ENCODE measurements at places on chromosomes 12 and 14. TPM values are rescaled to one million over a fixed set of nuclear protein-coding genes. Genes with fewer than 3 reads are reported as not detected.
A peak's percentile ranks its signal among the peaks of the same experiment; 100 is the strongest.

GRCh38 chr14:60509438-60510253 is 700 bp downstream of the SIX6 start:
- no peak for DNase-seq

GRCh38 chr12:42507565-42507964 is 82.0 kb downstream of the PRICKLE1 start:
- no peak for DNase-seq

GRCh38 chr12:71430756-71431155 is 8.8 kb upstream of the LGR5 start:
- DNase-seq, result peak; percentile 8

- no peak for DNase-seq
These were observed 8.0 kb downstream of the ANKS1B start for GRCh38 chr12:99976762-99977161.

GRCh38 chr14:71331403-71331802 is 424.1 kb downstream of the PCNX1 start:
- no peak for DNase-seq

DNA sequence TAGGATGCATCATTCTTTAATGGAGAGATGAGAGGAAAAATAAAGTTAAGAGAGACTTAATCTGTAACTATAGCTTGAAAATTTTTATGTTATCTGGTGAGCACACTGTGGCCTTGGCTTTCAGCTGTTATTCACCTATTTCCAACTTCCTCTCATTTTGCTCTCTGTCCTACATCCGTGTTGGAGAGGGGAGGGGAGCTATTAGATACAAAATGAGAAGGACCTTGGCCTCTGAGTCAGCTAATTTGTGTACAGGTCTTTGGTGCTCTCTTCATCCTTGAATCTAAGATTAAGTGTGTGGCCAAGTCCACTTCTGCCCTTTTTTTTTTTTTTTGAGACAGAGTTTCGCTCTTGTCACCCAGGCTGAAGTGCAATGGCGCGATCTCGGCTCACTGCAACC is 887 bp upstream of the APOBEC1 start:
- no peak for DNase-seq

DNA sequence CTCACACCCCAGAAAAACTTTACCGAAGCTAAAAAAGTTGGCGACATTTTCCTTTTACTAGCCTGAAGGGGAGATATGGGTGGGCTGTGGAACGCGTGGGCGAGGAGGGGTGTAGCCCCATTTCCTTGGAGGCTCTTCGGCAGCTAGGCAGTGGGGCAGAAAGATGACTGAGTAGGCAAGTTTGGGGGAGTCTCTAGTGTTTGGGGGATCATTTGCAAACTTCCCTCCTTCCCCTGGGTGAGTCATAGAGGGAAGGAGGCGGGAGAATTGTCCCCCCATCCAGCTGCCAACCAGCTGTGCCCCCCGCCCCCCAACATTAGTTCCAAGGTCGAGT is 2.3 kb downstream of the GLI1 start:
- peak; percentile 48 for DNase-seq

DNA sequence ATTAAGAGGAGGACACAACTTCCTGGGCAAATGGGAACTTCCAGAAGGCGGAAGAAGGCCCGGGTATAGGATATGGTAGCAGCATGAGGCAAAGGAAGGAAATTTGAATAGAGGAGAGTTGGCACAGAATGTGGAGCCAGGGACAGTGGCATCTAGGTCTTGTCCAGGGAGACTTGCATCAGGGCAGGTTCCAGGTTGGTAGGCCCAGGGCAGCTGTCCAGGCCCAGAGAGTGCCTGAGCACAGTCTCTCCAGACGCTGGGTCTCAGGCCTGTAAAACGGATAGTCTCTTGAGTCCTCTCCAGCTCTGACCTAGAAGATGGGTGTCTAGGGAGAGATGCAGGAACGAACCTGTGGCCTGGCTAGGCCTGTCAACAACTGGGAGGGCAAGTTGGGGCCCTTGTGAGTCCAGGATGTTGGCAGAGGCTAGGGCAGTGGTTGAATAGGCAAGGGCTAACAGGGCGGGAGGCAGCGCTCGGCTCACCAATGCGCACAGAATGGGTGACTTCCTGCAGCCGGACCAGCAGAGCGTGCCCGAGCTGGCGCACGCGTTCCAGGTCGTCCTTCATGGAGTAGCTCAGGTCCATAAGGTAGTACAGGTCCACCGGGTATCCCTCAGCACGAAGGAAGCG is 9.9 kb downstream of the ITGB7 start:
- DNase-seq, result no peak

GRCh38 chr12:16118586-16118985 is 158.9 kb downstream of the SLC15A5 start:
- no peak for DNase-seq

The SSTR1 gene
- not detected for total RNA-seq

The ATG2B gene
- total RNA-seq, result 6.9 TPM

The SP7 gene
- total RNA-seq, result 0.10 TPM
